ENCODE measurements at places on chromosomes 12 and 14.
A peak's percentile ranks its signal among the peaks of the same experiment; 100 is the strongest.

GRCh38 chr14:66453469-66453868, 32.7 kb upstream of the CCDC196 start:
- H3K36me3 ChIP-seq = no peaks in the 10 kb centered on the region
- H3K27me3 ChIP-seq = no peaks in the 10 kb centered on the region
- H3K4me3 ChIP-seq = no peak overlapping the region
- no peak for DNase-seq

DNA sequence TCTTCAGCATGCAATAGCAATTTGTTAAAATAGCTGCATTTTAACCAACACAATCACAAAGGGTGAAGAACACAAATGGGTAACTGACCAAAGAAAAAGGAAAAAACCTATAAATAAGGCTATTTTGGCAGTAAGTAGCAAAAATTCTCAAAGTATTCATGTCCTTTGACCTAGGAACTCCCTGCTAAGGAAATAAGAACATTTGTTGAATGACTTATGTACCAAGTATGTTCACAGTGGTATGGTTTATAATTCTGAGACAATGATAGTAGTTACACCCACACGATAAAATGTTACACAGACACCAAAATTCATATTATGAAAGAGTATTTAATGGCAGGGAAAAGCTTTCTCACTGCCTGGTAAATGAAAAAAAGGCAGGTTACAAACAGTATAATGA, 16.9 kb downstream of the CCDC88C start:
- no peak overlapping the region for H3K4me3 ChIP-seq
- no peaks in the 10 kb centered on the region for H3K4me1 ChIP-seq
- no peaks in the 10 kb centered on the region for H3K36me3 ChIP-seq

- DNase-seq = peak; percentile 42
- H3K36me3 ChIP-seq = peaks cover 4% of the 10 kb centered on the region
- H3K4me3 ChIP-seq = no peak overlapping the region
- H3K27ac ChIP-seq = no peak overlapping the region
- no peaks in the 10 kb centered on the region for H3K27me3 ChIP-seq
These were observed 26.9 kb downstream of the DDX47 start for GRCh38 chr12:12839873-12840579.

DNA sequence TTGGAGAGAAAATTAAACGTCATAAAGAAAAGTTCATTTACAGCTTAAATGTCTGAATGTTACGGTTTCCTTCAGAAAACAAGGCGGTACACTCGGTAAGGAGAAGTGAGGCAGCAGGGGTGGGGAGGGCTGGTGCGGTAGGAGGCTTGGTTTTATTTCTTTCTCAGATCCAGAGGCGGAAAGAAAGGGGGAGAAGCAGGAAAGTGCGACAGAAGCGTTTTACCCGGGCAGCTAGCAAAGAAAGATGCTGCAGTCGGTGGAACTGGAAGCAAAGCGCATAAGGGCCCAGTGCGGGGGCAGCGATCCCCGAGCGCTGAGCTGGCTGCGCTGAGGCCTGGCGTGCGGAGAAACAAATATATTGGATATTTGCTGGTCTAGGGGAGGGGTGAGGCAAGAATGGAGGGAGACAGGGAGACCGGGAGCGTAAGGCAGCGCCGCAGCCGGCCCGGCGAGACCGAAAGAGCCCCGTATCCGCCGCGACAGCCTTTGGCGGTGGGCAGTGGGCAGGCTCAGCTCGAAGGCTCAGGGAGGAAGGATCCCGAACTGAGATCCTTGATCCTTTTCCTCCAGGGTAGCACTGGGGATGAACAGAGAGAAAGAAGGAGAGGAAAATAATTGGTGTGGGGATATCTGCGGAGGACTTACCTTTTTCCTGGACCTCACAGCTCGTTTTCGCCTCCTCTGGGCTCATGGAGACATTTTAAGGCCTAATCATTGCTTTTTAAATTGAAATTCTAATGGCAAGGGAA, 6.4 kb upstream of the HOXC11 start:
- H3K4me3 ChIP-seq = peak overlapping the region; percentile 42
- H3K27ac ChIP-seq = no peak overlapping the region
- no peaks in the 10 kb centered on the region for H3K36me3 ChIP-seq
- H3K27me3 ChIP-seq = peaks cover 30% of the 10 kb centered on the region
- H3K4me1 ChIP-seq = peaks cover 4% of the 10 kb centered on the region
- no peak for DNase-seq

DNA sequence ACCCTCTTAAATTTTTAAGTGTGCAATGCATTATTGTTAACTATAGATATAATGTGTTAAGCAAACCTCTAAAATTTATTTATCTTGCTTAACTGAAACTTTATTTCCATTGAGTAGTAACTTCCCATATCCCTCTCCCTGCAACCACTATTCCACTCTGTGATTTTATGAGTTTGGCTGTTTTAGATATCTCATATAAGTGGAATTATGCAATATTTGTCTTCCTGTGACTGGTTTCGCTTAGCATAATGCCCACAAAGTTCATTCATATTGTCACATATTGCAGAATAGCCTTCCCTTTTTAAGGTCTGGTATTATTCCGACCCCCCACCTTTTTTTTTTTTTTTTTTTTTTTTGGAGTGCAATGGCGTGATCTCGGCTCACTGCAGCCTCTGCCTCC, 247.6 kb downstream of the EMP1 start:
- no peaks in the 10 kb centered on the region for H3K4me1 ChIP-seq
- no peak overlapping the region for H3K4me3 ChIP-seq
- no peak for DNase-seq
- no peaks in the 10 kb centered on the region for H3K36me3 ChIP-seq
- H3K27ac ChIP-seq = no peak overlapping the region

GRCh38 chr12:52655720-52656124, 3.7 kb upstream of the KRT2 start:
- H3K27me3 ChIP-seq = peaks cover 5% of the 10 kb centered on the region
- H3K4me1 ChIP-seq = no peaks in the 10 kb centered on the region
- no peak for DNase-seq
- no peaks in the 10 kb centered on the region for H3K36me3 ChIP-seq
- no peak overlapping the region for H3K27ac ChIP-seq
- no peak overlapping the region for H3K4me3 ChIP-seq
